ENCODE measurements at places on chromosomes 2 and 18. TPM values are rescaled to one million over a fixed set of nuclear protein-coding genes. Genes with fewer than 3 reads are reported as not detected.

- H3K4me1 ChIP-seq = peaks cover 8% of the 10 kb centered on the region
- no peak overlapping the region for H3K27ac ChIP-seq
- no peaks in the 10 kb centered on the region for H3K36me3 ChIP-seq
- DNase-seq = no peak
These were observed 37.3 kb downstream of the TMEM177 start for GRCh38 chr2:119716284-119716672.

GRCh38 chr2:193584522-193584938 is 1389.8 kb upstream of the TMEFF2 start:
- H3K4me1 ChIP-seq = no peaks in the 10 kb centered on the region
- no peak for DNase-seq
- no peaks in the 10 kb centered on the region for H3K27me3 ChIP-seq
- peaks cover 8% of the 10 kb centered on the region for H3K36me3 ChIP-seq
- H3K27ac ChIP-seq = no peak overlapping the region

- no peaks in the 10 kb centered on the region for H3K36me3 ChIP-seq
- no peak for DNase-seq
These were observed 63.7 kb downstream of the COPS8 start for GRCh38 chr2:237149425-237149824.

DNA sequence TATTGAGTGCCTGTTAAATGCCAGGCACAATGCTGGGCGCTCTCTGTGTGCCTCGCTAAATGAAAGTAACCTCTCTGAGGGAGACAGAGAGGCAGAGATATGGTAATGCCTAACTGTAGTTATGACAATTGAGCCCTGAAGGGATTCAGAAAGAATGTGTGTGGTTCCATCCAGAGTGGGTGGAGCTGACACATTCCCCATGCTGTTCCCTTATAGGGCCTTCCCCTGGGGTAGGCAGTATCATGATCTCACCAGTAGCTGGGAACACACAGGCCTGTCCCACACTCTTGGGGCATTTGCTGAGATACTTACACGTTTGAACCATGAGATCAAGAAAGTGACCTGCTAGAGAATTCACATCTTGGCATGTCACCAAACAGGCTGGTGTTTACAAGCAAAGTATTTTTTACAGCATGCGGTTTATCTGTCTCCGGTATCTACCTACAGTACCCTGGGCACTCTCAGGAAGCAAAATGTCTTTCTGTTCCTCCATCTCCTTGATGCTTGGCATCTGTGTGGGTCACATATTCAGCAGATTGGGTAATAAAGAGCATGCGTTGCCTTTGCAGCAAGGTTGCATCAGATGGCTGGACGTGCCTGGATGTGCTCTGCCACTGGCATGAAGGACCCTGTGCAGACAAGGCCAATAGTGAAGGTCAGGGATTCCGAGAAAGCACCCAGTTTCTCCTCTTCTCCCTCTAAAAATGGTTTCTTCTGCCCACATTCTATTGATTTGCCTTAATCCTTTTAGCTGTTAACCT is 9.4 kb downstream of the CTIF start:
- H3K4me3 ChIP-seq = peak overlapping the region; percentile 10
- DNase-seq = no peak
- H3K4me1 ChIP-seq = peaks cover 67% of the 10 kb centered on the region
- H3K36me3 ChIP-seq = peaks cover 12% of the 10 kb centered on the region
- H3K27ac ChIP-seq = peak overlapping the region; percentile 93
- no peaks in the 10 kb centered on the region for H3K27me3 ChIP-seq

DNA sequence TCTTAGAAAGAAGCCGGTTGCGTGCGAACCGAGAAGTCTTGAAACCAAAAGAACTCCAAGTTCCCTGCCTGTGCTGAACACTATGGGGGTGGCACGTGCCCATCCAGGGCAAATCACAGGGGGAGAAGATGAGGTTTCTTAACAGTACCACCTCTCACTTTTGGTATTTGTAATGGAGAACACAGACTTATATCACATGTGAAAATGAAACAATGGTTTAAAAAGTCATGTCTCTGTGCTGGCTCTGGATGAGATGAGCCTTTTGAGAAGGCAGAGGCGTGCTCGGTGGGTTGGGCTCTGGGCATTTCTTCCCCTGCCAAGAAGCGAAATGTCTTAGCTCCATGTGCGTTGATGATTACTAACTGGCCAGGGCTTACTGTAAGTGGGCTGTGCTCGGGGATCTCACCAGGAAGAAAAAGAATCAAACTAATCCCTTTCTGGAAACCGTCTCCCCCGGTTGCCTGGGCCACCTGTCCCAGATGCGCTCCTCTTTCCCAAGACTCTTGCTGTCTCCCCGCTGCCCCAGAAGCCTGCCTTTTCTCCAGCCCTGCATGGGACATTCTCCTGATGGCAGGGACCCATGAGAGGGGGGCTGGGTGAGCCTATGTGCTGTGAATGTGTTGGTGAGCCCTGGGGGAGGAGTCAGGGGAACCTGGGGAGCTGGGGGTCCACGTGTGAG is 252.9 kb downstream of the PRKCE start:
- peaks cover 6% of the 10 kb centered on the region for H3K27me3 ChIP-seq
- H3K4me3 ChIP-seq = no peak overlapping the region
- no peak overlapping the region for H3K27ac ChIP-seq
- no peaks in the 10 kb centered on the region for H3K36me3 ChIP-seq
- H3K4me1 ChIP-seq = peaks cover 10% of the 10 kb centered on the region
- DNase-seq = no peak

DNA sequence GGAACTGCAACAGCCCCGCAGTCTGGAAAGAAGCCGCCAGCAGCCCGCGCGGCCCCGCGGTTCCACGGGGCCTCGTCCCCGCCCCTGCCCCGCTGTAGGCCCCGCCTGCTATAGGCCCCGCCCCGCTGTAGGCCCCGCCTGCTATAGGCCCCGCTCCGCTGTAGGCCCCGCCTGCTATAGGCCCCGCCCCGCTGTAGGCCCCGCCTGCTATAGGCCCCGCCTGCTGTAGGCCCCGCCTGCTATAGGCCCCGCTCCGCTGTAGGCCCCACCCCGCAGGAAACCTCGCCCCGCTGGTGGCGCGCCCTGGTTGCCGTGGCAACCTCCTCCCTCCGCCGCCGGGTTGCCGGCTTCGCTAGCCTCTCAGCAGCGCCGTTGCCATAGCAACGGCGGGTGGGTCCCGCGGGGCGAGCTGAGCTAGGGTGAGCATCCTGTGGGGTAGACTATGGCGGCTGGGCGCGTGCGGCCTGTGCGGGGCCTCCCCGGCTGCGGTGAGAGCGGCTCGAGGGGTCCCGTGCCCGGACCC is 12.2 kb upstream of the KIF1A start:
- no peaks in the 10 kb centered on the region for H3K36me3 ChIP-seq
- H3K4me1 ChIP-seq = no peaks in the 10 kb centered on the region
- peak overlapping the region; percentile 78 for H3K4me3 ChIP-seq
- peak; percentile 100 for DNase-seq
- H3K27ac ChIP-seq = no peak overlapping the region

GRCh38 chr2:13052547-13052946 is 335.8 kb downstream of the TRIB2 start:
- no peak overlapping the region for H3K27ac ChIP-seq
- no peak overlapping the region for H3K4me3 ChIP-seq
- no peak for DNase-seq
- no peaks in the 10 kb centered on the region for H3K36me3 ChIP-seq

- no peak overlapping the region for H3K4me3 ChIP-seq
- no peaks in the 10 kb centered on the region for H3K27me3 ChIP-seq
These were observed 97.8 kb downstream of the TMEM18 start for GRCh38 chr2:579351-579886.

The MBD2 gene
- 48.8 TPM for total RNA-seq

The BIN1 gene
- 26.3 TPM for total RNA-seq
